ENCODE measurements at places on chromosomes 5 and 9. TPM values are rescaled to one million over a fixed set of nuclear protein-coding genes. Genes with fewer than 3 reads are reported as not detected.

- H3K4me1 ChIP-seq, result no peaks in the 10 kb centered on the region
- no peak overlapping the region for H3K27ac ChIP-seq
- H3K27me3 ChIP-seq, result no peaks in the 10 kb centered on the region
- no peaks in the 10 kb centered on the region for H3K36me3 ChIP-seq
These were observed 75.5 kb downstream of the PALM2AKAP2 start for GRCh38 chr9:109855540-109855939.

DNA sequence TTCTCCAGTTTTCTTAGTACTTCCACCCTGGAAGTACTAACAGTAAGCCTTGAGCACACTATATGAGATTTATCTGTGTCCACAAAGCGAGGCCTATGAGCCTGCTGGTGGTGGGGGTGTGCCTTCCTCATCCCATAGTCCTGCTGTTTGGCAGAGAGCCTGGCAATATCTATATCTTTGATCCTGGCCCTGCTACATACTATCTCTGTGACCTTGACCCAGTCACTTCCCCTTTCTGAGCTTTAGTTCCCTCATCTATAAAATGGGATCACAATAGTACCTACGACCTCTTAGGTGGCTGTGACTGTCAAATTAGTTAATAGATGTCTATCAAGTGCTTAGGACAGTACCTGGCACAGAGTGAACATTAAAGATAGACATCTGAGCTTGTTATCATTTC is 114.6 kb upstream of the SAP30L start:
- H3K27me3 ChIP-seq, result no peaks in the 10 kb centered on the region
- no peak overlapping the region for H3K27ac ChIP-seq
- no peak overlapping the region for H3K4me3 ChIP-seq
- H3K4me1 ChIP-seq, result no peaks in the 10 kb centered on the region
- no peak for DNase-seq

GRCh38 chr5:141709699-141710267 is 27.8 kb upstream of the ARAP3 start:
- no peak overlapping the region for H3K27ac ChIP-seq
- H3K4me1 ChIP-seq, result no peaks in the 10 kb centered on the region
- no peak overlapping the region for H3K4me3 ChIP-seq
- no peaks in the 10 kb centered on the region for H3K27me3 ChIP-seq
- no peak for DNase-seq
- H3K36me3 ChIP-seq, result no peaks in the 10 kb centered on the region

DNA sequence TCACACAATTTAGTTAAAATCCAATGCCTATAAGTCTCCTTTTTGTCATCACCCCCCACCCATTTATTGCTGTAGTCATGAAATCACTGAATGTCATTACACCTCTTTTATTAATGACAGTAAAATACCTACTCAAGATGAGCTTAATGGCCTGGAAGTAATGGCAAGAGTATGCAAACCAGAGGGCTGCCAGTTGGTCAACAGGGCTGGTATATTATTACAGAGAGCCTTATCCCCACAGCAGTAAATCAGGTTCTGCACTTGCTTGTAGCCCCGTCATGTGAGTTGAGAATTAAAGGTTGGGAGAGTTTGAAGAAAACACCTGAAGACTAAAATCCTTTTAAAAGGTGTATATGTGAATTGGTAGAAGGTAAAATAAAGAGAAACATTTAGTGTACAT is 372.4 kb downstream of the MAT2B start:
- no peaks in the 10 kb centered on the region for H3K4me1 ChIP-seq
- no peaks in the 10 kb centered on the region for H3K27me3 ChIP-seq
- no peak for DNase-seq
- H3K36me3 ChIP-seq, result no peaks in the 10 kb centered on the region

DNA sequence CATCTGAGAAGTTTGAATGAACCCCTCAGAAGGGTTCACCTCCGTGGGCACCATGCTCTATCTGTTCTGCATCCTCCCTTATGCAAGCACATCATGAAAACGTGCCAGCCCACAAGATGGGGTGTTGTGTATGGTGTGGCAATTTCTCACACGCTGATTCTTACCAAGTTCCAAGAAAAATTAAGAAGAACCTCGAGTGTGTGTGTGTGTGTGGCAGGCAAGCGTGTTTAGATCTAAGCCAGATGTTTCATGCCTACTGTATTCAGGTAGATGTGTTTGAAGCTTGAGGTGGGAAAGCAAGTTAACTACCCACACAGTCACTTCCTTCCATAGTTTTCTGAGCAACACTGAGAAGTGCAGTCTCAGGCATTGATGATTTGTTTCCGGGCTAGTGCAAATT is 77.7 kb upstream of the GNA14 start:
- H3K27me3 ChIP-seq, result no peaks in the 10 kb centered on the region
- no peak overlapping the region for H3K27ac ChIP-seq
- no peaks in the 10 kb centered on the region for H3K4me1 ChIP-seq
- DNase-seq, result no peak
- H3K36me3 ChIP-seq, result no peaks in the 10 kb centered on the region
- no peak overlapping the region for H3K4me3 ChIP-seq

GRCh38 chr5:90709323-90710155 is 150.9 kb downstream of the ADGRV1 start:
- H3K4me1 ChIP-seq, result no peaks in the 10 kb centered on the region
- H3K27ac ChIP-seq, result no peak overlapping the region
- H3K27me3 ChIP-seq, result no peaks in the 10 kb centered on the region

- H3K36me3 ChIP-seq, result no peaks in the 10 kb centered on the region
- H3K4me1 ChIP-seq, result no peaks in the 10 kb centered on the region
- DNase-seq, result no peak
- H3K27me3 ChIP-seq, result no peaks in the 10 kb centered on the region
- H3K4me3 ChIP-seq, result no peak overlapping the region
These were observed 27.4 kb downstream of the FAM219A start for GRCh38 chr9:34430843-34431437.

DNA sequence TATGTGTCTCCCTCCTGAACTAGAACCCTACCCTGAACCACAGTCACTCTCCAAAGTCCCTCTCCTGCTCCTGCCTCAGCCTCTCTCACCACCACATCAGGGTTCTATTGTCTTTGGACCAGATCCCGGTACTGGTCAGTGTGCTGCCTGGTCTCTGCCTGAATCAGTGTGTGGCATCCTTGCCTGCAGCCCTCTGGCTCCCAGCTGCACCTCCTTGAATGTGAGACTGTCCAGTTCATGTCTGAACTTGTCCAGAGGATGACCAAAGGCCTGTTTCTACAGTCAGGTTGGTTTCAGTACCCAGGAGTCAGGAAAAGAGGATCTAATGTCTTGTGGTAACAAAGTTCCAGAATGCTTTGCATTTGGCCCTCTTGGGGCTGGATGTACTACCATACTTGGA is 76.8 kb upstream of the RANBP3L start:
- no peaks in the 10 kb centered on the region for H3K27me3 ChIP-seq
- no peak overlapping the region for H3K4me3 ChIP-seq
- no peak overlapping the region for H3K27ac ChIP-seq
- H3K4me1 ChIP-seq, result no peaks in the 10 kb centered on the region
- no peaks in the 10 kb centered on the region for H3K36me3 ChIP-seq

- H3K36me3 ChIP-seq, result no peaks in the 10 kb centered on the region
- H3K4me1 ChIP-seq, result no peaks in the 10 kb centered on the region
- no peak overlapping the region for H3K4me3 ChIP-seq
- no peak overlapping the region for H3K27ac ChIP-seq
These were observed 40.6 kb upstream of the COL5A1 start for GRCh38 chr9:134600836-134601638.

- no peak overlapping the region for H3K4me3 ChIP-seq
- H3K27ac ChIP-seq, result no peak overlapping the region
These were observed 29.6 kb upstream of the ASS1 start for GRCh38 chr9:130414910-130415746.

DNA sequence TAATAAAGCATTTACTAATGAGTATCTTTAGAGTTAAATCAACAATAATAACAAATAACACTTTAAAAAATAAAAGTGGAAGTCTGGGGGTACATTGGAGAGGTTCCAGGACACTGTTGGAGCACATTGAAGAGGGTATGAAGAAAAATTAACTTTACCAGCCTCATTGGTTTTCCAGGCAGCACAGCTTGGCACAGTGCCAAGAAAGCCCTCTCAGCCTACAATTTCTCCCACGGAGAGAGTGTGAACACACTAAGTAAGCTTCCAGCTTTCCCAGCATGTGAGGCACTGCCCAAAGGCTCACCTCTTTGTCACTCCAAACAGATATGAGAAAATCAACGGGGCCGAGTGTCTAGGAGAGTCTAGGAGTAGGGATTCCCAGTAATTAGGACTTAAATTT is 1912.8 kb upstream of the NUDT12 start:
- no peak overlapping the region for H3K27ac ChIP-seq
- H3K36me3 ChIP-seq, result no peaks in the 10 kb centered on the region
- no peaks in the 10 kb centered on the region for H3K4me1 ChIP-seq
- no peaks in the 10 kb centered on the region for H3K27me3 ChIP-seq

DNA sequence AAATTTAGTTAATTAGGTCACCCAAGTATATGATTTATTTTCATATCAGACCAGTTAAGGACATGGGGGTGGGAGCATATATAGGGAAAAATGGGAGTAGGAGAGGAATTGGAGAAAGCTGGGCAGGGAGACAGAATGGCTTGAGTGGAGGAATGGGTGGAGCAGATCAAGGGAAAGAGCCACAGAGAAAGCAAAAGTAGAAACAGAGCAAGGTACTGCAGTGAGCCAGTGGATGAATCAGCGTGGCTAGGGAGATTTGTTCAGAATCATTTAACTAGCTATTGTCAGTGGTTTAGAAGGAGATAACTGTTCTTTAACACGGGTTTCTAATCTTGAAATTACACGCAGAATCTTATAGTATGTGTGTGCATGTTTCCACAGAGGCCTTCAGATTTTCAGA is 37.4 kb downstream of the SNX24 start:
- H3K4me1 ChIP-seq, result no peaks in the 10 kb centered on the region
- H3K4me3 ChIP-seq, result no peak overlapping the region
- no peaks in the 10 kb centered on the region for H3K36me3 ChIP-seq
- H3K27me3 ChIP-seq, result no peaks in the 10 kb centered on the region
- no peak overlapping the region for H3K27ac ChIP-seq

DNA sequence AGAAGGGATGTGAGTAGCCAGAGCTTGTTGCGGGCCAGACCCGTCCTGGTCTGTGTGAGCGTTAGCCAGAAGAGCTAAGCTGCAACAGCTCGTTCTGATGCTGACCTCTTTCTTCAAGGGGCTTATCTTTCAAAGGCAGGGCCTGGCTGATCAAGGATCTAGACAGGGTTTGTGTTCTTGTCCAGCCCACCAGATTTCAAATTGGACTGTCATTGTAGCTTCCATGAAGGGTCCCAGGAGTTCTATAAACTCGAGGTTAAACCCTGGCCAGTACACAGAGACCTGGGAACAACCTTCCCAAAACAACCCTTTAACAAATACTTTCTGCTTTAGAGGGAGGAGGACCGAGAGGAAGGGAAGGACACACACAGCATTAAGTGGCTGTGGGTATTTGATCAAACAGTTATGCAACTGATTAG is 153.0 kb upstream of the TUT7 start:
- no peak overlapping the region for H3K27ac ChIP-seq
- no peak for DNase-seq
- no peak overlapping the region for H3K4me3 ChIP-seq
- H3K36me3 ChIP-seq, result no peaks in the 10 kb centered on the region

GRCh38 chr5:65334077-65334476 is 147.6 kb downstream of the ADAMTS6 start:
- no peaks in the 10 kb centered on the region for H3K4me1 ChIP-seq
- H3K27ac ChIP-seq, result no peak overlapping the region
- H3K27me3 ChIP-seq, result no peaks in the 10 kb centered on the region

- no peak for DNase-seq
- H3K27ac ChIP-seq, result no peak overlapping the region
- H3K27me3 ChIP-seq, result no peaks in the 10 kb centered on the region
- no peaks in the 10 kb centered on the region for H3K36me3 ChIP-seq
These were observed 15.4 kb downstream of the KLF4 start for GRCh38 chr9:107474124-107474523.

GRCh38 chr5:68534131-68534940 is 318.8 kb downstream of the PIK3R1 start:
- H3K4me3 ChIP-seq, result no peak overlapping the region
- H3K27me3 ChIP-seq, result peaks cover 8% of the 10 kb centered on the region
- DNase-seq, result no peak
- no peak overlapping the region for H3K27ac ChIP-seq

GRCh38 chr5:54691656-54692055 is 174.1 kb downstream of the SNX18 start:
- no peaks in the 10 kb centered on the region for H3K4me1 ChIP-seq
- H3K27ac ChIP-seq, result no peak overlapping the region
- H3K36me3 ChIP-seq, result no peaks in the 10 kb centered on the region

DNA sequence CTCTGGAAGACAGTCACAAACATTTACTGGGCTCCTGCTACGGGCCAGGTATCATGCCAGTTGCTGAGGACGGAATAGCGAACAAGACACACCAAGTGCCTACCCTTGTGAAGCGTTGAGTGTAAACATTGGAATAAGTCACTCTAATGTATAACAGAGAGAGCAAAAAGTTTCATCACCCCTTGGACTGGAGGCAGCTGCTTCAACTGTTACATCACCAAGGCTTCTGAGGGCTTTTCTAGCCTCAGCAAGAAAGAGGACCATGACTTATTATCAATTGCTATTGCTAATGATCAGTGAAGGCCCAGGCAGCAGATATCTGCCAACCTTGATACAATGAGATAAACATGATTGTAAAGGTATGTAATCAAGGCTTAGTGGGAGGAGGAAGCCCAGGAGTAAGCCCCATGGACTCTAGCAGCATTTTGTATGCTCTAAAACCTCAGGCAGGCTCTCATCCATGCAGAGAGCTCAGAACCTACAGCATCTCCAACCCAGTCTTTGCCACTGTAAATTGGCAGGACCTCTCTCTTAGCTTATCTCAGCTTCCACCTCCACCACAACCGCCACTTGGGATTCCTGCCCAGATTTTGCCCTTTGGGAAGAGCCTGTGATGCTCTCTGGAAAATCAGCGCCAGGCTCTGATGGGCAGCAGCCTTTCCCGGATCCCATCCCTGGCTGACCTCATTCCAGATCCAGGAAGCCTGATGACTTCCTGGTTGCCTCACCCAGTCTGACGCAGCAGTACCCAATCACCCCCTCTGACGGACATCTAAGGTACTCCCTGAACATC is 54.5 kb downstream of the ADAM19 start:
- no peaks in the 10 kb centered on the region for H3K4me1 ChIP-seq
- DNase-seq, result no peak
- no peaks in the 10 kb centered on the region for H3K36me3 ChIP-seq
- H3K27ac ChIP-seq, result no peak overlapping the region
- no peak overlapping the region for H3K4me3 ChIP-seq
- H3K27me3 ChIP-seq, result no peaks in the 10 kb centered on the region

The GDF9 gene
- 0.29 TPM for total RNA-seq

The HRCT1 gene
- not detected for total RNA-seq

The CER1 gene
- not detected for total RNA-seq

The PCDHAC1 gene
- total RNA-seq, result not detected

The IL4 gene
- total RNA-seq, result 6.8 TPM

The CNTNAP3 gene
- total RNA-seq, result not detected

The GLDC gene
- 3.1 TPM for total RNA-seq

The CARD6 gene
- total RNA-seq, result 2.1 TPM

The SCGB3A2 gene
- not detected for total RNA-seq

All from CD8-positive, alpha-beta memory T cell (primary cell).